ENCODE measurements at places on chromosomes 6 and 20.

- no peak for DNase-seq
These were observed 258.7 kb downstream of the TAF4 start for GRCh38 chr20:61806995-61807394.

- peak; percentile 70 for DNase-seq
These were observed 160.6 kb downstream of the HIVEP2 start for GRCh38 chr6:142784344-142784743.

GRCh38 chr6:29763491-29764289 lies 40.5 kb downstream of the HLA-F start:
- peak; percentile 24 for DNase-seq

DNA sequence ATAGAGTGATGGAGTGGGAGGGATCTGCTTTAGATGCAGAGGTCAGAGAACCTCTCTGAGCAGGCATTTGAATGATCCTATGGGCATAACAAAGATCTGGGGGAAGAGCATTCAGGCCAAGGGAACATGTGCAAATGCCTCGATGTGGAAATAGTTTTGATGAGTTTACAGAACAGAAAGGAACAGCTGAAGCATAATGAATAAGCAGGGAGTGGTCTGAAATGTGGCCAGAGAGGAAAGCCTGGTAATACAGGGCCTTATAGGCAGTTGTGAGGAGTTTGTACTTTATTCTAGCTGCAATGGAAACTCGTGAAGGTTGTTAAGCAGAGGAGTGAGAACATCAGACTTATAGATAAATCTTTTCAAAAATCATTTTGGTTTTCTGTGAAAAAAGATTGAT lies 33.0 kb upstream of the ME1 start:
- DNase-seq, result no peak

DNA sequence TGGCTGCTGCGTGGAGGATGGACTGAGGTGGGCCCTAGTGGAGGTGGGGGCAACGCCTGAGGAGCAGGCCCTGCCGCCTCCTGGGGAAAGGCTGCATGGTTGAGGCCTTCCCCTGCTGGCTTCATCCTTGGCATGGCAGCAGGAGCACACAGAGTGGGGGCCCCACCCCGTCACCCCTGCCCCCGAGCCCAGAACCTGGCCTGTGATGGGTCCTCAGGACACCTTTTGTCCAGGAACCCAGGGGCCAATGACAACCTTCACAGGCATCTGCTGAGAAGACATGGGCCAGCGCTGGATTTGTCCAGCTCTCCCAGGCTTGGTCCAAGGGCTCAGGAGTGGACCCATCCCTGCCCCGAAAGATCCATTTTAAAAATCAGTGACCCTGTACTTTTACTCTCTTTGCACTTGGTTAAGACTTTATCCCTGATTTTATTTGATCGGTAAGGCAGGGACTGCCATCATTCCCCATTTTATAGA lies 575 bp upstream of the SLC17A9 start:
- DNase-seq, result no peak

DNA sequence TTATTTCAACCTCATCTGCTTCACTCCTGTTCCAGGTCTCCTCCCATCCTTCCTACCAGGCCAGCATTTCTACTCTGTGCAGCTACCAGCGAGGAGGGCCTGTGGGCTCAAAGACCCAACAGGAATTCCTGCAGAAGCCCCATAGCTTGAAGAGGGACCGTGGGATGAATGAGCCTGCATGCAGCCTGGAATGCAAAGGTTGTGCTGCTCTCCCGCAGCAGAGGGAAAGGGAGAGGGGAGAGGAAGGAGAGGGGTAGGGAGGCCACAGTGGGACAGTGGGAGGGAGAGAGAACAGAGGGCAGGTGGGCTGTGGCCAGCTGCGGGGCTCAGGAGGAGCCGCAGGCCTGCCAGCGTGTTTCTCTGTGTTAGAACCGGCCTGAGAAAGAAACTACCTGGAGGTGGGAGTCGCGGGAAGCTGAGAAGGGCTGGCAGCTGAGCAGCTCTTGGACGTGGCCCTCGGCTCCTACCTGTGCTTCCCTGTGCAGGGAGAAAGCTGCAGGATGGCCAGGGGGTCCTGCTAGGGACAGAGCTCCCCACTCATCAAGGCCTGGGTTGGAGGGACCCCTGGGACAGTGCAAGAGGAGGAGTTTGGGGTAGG lies 66.1 kb upstream of the MLN start:
- no peak for DNase-seq

DNA sequence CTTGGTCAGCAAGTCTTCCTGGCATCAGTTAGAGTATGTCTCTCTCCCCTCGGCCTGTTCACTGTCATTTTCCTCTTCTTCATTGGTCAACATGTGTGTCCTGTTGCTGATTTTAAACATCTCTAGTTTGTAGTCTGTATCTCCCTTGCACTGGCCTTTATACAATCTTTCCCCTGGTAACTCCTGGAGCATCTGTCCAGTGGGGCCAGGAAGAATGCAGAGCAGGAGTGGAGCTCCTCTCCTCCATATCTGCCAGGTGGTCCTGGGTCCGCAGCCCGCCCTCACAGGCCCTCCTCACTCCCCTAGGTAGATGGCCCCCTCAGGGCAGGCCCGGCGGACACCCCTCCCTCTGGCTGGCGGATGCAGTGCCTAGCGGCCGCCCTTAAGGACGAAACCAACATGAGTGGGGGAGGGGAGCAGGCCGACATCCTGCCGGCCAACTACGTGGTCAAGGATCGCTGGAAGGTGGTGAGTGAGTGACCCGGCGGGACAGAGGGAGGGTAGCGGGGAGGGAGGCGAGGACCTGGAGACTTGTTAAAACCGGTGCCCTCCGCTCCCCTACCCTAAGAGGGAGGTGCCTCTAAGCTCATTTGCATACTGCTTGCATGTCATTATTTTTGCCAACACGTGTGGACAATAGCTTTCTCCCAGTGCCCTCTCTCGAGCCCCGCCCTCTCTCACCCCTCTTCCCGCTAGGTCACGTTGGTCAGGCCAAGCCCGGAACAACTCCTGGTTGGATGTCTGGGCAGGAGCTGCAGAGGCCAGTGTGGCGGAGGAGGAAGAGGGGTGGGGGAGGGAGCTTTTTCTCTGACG lies 3.2 kb downstream of the TTBK1 start:
- peak; percentile 48 for DNase-seq

DNA sequence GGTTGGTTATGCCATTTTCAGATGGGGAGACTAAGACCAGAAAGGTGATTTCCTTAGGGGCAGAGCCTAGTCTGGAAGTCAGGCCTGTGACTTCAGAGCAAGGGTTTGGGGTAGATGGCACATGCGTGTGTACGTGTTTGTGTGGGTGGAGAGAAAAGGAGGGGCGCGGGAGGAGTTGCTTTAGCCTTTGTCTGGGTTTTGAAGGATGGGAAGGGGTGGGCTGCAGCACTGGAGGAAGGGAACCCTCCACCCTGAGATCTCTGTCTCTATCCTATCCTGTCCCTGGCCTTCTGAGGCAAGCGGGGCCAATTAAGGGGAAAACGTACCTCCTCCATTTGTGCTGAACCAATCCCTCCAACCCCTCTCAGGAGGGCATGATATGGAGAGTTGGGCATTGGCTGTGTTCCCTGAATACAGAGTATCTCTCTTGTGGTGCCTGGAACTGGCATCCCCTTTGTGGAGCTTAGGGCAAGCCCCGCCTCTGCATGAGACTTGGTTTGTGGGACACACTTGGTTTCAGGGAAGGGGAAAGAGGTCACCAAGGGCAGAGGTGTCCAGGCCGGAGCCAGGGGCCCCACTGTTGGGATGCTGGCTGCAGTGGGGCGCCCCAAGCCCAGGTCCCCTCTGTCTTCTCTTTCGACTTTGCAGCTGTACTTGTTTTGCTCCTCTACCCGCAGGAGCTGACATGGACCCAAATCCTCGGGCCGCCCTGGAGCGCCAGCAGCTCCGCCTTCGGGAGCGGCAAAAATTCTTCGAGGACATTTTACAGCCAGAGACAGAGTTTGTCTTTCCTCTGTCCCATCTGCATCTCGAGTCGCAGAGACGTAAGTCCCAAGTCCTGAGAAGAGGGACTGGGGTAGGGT lies at the start of gene DBNDD2:
DBNDD2 (plus strand) TSS at position 507 of the 863 bp plus-strand sequence; CDS start at position 686, 179 bp downstream.
- DNase-seq, result peak; percentile 21

DNA sequence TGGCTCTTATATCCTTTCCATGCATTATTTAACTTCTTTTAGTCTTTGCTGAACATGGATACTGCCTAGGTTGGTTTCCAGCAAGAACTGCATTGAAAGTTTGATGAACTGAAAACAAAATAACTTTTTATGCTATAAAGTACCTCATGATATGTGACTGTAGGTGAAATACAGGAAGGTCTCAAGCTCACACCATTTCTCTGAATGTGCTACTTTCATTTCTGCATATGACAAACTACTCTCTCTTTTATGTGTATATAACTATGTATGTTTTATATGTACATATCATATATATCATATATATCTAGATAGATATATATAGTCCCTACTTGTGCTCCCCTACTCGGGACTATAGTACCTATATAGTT lies 65.9 kb downstream of the AIG1 start:
- DNase-seq, result no peak
